Nephron progenitor cell (in vitro differentiated cells): ENCODE measurements at places on chromosomes 5 and 9.

- H3K27ac ChIP-seq, result no peak overlapping the region
- H3K4me1 ChIP-seq, result no peaks in the 10 kb centered on the region
- no peak for DNase-seq
- no peak overlapping the region for H3K4me3 ChIP-seq
- no peaks in the 10 kb centered on the region for H3K27me3 ChIP-seq
- no peaks in the 10 kb centered on the region for H3K36me3 ChIP-seq
These were observed 93.1 kb upstream of the ACO1 start for GRCh38 chr9:32291370-32291769.

DNA sequence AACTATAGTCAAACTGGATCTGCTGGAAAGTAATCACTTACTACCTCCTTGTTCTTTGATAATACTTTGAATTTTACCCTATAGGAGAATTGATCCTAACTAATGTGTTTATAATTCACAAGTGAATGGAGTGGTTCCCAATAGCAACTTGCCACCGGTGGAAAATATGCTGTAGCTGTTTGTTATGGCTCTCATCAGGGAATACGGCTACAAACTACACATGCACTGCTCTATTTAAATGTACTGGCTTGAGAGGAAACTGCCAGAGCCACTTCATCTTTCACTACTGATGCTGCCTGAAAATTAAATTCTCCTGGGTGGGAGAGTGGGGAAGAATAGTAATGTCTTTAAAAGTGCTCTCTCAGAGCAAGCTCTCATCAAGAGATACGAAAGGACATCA is 448.5 kb upstream of the GRAMD2B start:
- DNase-seq, result no peak
- H3K4me1 ChIP-seq, result peaks cover 33% of the 10 kb centered on the region
- no peak overlapping the region for H3K27ac ChIP-seq

GRCh38 chr5:143506836-143507552 is 103.5 kb upstream of the NR3C1 start:
- H3K36me3 ChIP-seq, result no peaks in the 10 kb centered on the region
- DNase-seq, result no peak
- H3K27me3 ChIP-seq, result no peaks in the 10 kb centered on the region
- no peak overlapping the region for H3K4me3 ChIP-seq
- no peaks in the 10 kb centered on the region for H3K4me1 ChIP-seq

- DNase-seq, result no peak
- H3K27me3 ChIP-seq, result peaks cover 3% of the 10 kb centered on the region
- H3K36me3 ChIP-seq, result peaks cover 26% of the 10 kb centered on the region
- peak overlapping the region; percentile 99 for H3K27ac ChIP-seq
- H3K4me3 ChIP-seq, result peak overlapping the region; percentile 99
- H3K4me1 ChIP-seq, result peaks cover 57% of the 10 kb centered on the region
These were observed 744 bp upstream of the HMGCS1 start for GRCh38 chr5:43313854-43314457.
